ENCODE measurements at places on chromosomes 3 and 15. TPM values are rescaled to one million over a fixed set of nuclear protein-coding genes. Genes with fewer than 3 reads are reported as not detected.

- DNase-seq = no peak
Observed at GRCh38 chr3:124203292-124203691, 211.4 kb upstream of the ROPN1 start.

- no peak for DNase-seq
Observed at GRCh38 chr3:152505926-152506325, 237.2 kb downstream of the MBNL1 start.

- DNase-seq = no peak
Observed at GRCh38 chr3:162489853-162490252, 993.2 kb downstream of the OTOL1 start.

- no peak for DNase-seq
Observed at GRCh38 chr15:51335538-51336410, 2.6 kb downstream of the CYP19A1 start.

DNA sequence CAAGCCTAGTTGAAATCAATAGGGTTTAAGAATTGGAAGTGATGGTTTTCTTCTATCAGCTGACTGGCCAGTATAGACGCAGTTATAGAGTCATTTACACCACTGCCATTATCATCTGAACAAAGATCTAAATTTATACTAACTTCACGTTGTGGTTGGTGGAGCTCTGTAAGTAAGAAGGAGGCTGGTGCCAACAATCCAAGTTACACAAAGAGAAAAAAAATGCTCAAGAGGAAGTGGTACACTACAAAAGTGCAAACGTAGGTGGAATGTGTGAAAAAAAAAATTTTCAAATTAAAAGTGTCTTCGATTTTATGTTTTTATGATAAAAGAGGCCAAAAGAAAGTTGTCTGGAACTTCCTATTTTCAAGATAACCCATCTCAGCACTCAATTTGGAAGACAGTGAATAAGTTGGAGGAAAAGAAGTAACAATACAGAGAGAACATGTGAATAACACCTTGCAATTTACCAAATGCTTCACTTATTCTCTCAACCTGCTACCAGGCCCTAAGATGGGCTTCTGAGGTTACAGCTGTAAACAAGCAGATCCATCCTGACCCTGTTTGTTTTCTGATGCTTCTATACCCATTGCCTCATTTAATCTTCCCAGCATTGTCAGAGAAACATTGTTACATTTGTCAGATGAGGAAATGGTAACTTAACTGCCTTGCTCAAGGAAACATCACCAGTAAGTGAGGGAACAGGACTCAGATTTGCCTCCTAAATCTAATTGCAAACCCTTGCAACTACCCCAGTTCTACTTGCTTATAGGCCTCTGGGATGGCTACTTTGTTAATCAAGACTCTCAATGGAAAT is 12.0 kb upstream of the TASOR start:
- DNase-seq = no peak

DNA sequence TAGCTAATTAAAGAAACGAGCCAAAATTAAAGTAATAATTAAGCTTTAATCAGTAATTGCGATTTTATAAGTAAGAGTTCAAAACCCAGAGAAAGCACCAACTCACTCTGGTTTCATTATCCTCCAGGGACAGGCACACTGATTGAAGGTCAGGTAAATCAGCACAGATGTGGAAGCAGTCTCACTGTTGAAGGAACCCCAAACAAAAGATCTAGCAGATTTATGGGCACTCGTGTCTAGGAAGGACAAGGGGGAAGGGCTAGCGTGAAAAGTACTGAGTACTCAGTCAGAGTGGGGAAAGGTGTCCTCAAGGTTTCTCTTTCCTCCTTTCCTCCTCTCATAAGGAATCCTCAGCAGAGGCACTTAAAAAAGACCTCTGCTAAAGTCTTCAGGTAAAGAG is 320.1 kb downstream of the PYDC2 start:
- DNase-seq = no peak

DNA sequence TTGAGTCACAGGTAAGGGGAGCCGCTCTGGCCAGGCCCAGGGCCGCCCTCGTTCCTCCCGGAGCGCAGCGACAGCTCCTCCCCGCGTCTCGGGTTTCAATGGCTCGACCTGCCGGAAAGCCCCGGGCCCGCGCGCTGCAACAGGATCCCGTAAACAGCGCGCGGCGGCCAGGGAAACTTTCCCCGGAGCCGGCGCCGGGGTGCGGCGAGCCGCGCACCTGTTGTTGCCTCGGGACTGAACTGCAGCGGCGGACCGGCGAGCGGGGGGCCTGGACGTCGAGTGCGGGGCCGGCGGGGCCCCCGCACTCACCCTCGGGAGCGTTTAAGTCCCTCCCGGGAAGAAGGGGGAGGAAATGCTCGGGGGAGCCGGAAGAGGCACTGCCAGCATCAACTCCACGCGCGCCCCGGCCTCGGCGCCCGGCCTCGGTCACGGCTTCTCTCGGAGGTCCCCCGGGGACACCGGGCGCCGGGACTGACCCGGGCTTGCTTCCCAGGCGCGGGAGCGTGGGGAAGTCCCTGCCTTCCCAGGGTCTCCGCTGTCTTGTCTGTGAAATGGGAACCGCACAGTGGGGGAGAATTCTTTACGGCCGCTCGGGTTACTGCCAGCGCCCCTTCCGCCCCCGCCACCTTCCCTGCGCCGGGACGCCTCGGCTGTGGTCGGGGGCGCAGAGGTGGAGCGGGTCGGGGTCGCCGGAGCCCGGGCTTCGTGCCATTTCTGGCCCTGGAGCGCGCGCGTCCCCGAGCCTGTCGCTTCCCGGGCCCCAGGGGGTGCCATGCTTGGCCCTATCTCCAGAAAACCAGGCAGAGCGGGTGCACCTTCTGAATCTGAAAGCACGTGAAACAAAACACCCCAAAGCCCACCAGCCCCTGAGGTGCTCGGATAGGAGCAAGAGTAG is 7.5 kb upstream of the PGPEP1L start:
- no peak for DNase-seq

DNA sequence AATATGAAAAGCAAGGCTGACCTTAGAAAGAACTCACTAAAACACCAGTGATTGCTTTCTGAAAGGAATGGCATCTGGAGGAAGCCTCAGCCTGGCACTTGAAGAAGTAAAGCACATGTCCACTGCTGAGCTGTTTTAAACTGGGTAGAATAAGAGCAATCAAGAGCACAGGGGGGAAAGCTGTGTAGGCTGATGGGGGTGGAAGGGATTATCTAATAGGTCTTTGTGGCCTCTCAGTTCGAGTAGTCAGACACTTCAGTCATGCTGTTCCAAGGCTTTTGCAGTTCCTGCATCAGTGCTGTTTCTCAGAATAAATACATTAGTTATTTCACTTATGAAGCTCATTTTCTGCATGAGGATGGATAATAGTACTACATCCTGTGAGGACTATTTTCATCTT is 22.6 kb downstream of the CCDC191 start:
- DNase-seq = no peak

DNA sequence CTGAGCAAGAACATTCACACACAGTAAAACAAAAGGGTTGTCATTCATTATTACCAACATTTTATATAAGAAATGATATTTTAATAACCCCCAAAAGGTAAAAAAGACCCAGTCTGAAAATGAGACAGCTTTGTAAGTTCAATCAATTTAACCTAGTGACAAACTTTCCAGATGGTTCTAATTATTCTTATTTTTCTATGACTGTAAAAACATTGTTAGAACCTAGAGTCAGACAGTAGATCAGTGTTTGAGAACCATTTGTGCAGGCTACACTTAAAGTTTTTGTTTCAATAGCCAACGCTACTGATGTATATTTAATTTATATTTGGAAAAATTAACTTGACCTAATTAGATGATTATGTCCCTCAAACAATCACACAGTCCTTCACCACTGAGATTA is 708.4 kb upstream of the CBLB start:
- DNase-seq = no peak

GRCh38 chr3:54822206-54822605 is 105.7 kb downstream of the LRTM1 start:
- no peak for DNase-seq

DNA sequence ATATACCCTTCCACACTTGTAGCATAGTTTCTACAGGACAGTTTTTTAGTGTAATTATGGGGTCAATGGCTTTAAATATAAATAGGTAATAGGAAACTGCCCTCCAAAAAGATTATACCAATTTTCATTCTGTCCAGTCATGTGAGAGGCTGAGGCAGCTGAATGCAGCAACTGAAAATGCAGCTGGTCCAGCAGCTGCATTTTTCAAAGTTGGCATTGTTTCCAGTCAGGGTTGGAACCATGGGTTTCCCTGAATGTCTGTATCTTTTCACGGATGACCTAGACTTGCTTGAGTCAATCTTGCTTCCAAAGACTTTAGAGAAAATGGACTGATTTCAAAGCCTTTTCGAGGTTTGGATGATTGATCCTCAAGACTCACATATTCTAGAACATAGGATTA is 9.9 kb upstream of the KNL1 start:
- DNase-seq = no peak

DNA sequence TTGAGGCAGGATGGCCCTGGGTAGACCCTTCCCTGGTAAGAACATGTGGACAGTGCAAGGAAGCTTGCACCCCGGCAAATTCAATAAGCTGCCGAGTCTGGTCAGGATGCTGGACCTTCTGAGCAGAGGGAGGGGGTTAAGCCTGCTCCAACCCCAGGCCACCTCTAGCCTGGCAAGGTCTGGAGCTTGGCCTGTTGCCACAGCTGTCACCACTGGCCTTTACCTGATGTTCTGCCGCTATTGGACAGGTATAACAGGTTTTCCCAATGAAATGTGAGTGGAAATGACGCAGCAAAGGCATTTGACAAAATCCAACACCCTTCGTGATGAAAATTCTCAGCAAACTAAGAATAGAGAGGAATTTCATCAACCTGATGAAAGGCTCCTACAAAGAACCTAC is 699 bp upstream of the MESP1 start:
- no peak for DNase-seq

DNA sequence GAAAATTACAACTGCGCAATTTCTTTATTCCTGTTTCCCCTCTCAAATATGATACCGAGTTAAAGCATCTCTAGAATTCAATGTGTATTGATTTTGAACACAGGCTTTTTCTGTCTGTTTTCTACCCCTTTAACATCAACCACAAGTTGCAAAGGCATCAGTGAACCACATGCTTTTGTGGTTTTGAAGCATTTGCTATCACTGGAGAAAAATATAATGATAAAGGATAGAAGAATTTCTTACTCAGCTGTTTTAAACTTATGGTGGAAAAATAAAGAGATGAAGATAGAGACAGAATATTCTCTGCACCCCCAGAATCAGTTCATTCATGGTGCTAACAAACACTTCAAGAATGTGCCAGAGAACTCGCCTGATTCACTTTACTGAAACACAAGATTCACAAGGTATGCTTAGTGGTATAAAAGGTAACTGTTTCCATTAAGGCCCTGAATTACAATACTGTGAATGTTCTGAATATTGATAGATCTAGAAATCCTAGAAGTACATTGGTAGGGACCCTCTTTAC is 9.5 kb upstream of the DPPA4 start:
- no peak for DNase-seq

GRCh38 chr3:186643493-186643892 is 3.3 kb downstream of the FETUB start:
- no peak for DNase-seq

GRCh38 chr3:12380461-12380860 is 91.6 kb downstream of the PPARG start:
- no peak for DNase-seq

DNA sequence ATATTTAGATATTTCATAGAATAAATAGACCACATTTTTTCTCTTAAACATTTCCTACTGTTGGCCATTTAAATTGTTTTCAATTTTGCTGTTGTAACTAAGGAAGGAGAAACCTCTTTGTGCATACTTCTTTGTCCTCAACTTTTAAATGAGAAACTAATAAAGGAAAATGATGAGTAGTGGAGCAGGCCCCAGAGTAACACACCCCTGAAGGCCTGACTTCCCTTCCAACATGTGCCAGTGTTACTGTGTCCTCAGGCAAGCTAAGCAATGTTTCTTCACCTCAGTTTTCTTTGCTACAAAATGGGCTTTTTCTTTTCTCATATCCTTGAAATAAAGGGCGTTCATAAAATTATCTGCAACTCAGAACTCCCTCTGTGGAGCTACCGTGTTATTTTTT is 53.7 kb downstream of the RPL22L1 start:
- no peak for DNase-seq

DNA sequence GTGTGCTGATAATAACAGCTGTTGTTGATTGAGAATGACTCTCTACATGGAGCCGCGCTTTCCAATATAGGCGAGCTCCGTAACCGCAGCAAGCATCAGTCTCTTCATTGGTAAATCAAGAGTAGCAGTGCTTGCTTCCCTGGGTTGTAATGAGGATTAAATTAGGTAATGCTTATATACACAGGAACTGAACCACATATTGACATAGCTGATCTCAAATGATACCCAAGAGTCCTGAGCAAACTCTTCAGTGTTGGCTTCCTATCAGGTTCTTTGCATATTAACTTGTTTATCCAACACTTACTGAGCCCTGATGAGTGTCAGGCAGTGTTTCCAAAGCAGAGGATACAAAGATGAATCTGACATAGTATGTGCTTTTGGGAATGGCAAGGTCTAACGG is 46.4 kb upstream of the SLCO3A1 start:
- DNase-seq = no peak

GRCh38 chr3:187967993-187968392 is 186.0 kb upstream of the LPP start:
- no peak for DNase-seq

DNA sequence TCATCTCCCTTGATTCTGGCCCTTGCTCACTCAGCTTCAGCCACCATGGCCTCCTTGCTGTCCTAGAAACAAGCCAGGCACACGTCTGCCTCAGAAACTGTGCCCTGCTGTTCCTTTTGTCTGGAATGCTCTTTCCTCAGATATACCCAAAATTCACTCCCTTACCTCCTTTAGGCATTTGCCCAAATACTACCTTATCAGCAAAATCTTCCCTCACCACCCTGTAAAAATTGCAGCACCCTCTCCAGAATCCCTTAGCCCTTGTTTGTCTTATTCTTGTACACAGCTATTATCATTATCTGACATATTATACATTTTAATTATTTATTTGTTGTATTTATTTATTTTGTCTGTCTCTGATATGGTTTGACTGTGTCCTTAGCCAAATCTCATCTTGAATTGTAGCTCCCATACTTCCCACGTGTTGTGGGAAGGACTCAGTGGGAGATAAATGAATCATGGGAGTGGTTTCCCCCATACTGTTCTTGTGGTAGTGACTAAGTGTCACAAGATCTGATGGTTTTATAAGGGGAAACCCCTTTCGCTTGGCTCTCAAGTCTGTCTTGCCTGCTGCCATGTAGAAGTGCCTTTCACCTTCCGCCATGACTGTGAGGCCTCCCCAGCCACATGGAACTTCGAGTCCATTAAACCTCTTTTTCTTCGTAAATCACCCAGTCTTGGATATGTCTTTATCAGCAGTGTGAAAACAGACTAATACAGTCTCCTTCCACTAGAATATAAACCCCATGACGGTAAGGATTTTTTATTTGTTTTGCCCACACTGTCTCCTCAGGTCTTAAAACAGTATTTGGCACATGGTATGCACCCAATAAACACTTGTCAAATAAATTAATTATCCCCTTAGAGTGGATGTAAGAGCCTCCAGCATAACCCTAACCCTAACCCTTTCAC is 60.0 kb upstream of the STT3B start:
- DNase-seq = no peak

Gene RHCG
- not detected for polyA plus RNA-seq

Gene COL6A5
- polyA plus RNA-seq = not detected

Gene GOLGA8K
- polyA plus RNA-seq = not detected

Gene GOLGA6A
- polyA plus RNA-seq = 0.14 TPM

Gene SLC9C1
- 0.08 TPM for polyA plus RNA-seq

Gene COX17
- 35.7 TPM for polyA plus RNA-seq

Gene GOLGA6L7
- polyA plus RNA-seq = not detected

Gene TM4SF1
- polyA plus RNA-seq = not detected

Gene SKOR1
- not detected for polyA plus RNA-seq

Gene RTP3
- not detected for polyA plus RNA-seq

Gene RCCD1
- polyA plus RNA-seq = 3.9 TPM

Measured in naive thymus-derived CD4-positive, alpha-beta T cell (primary cell).